CD4-positive, alpha-beta T cell treated with Interferon gamma for 1 hour (primary cell): ENCODE measurements at places on chromosomes 3 and 15.

DNA sequence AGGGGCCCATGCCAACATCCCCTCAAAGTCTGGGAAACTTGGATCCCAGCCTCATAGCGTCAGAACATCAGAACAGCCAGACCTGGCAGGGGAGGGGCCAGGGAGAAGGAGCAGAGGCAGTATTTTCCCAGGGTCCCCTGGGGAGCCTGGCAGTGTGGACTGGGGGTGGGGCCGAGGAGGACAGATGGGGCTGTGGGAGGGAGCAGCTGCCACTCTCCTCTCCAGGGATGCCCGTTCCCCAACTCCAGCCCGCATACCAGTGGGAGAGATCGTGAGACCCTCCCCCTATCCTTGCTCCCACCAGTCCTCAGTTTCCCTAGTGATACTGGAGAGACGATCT, 6.5 kb upstream of the DNAJB8 start:
- DNase-seq: no peak

DNA sequence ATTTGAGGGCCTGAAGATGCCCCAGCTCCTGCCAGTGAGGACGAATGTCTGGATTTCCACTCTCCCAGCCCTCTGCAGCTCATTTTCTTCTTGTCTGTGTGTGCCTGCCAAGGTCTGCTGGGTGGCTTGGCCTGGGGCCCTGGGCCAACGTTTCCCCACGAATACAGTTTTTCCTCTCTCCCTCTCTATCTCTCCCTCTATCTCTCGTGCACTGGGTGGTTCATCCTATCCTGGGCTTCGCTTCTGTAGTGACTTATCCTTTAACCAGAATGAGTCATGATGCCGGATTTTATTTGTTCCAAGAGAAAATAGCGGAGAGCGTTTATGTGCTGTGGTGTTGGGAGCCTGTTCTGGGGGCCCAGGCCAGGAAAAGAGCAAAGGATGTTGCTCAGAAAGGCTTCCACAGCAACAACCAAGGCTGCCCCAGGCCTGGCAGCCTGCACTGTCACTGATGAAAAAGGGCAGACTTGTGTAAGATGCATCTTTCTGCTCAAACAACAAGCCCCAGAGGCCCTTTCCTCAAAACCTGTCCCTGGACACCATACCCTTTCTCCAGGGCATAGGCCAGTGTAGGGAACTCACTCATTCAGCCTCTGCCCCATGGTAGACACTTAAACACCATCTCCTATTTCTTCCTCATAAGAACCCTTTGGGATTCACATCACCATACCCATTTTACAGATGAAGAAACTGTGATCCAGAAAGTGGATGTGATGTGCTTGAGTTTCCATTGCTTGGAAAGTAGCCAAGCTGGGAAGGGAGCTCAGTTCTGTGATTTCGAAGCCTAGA, 47.3 kb downstream of the ITGA11 start:
- no peak for DNase-seq

- DNase-seq: no peak
These were observed 262.7 kb downstream of the FEZF2 start for GRCh38 chr3:62110443-62111225.

DNA sequence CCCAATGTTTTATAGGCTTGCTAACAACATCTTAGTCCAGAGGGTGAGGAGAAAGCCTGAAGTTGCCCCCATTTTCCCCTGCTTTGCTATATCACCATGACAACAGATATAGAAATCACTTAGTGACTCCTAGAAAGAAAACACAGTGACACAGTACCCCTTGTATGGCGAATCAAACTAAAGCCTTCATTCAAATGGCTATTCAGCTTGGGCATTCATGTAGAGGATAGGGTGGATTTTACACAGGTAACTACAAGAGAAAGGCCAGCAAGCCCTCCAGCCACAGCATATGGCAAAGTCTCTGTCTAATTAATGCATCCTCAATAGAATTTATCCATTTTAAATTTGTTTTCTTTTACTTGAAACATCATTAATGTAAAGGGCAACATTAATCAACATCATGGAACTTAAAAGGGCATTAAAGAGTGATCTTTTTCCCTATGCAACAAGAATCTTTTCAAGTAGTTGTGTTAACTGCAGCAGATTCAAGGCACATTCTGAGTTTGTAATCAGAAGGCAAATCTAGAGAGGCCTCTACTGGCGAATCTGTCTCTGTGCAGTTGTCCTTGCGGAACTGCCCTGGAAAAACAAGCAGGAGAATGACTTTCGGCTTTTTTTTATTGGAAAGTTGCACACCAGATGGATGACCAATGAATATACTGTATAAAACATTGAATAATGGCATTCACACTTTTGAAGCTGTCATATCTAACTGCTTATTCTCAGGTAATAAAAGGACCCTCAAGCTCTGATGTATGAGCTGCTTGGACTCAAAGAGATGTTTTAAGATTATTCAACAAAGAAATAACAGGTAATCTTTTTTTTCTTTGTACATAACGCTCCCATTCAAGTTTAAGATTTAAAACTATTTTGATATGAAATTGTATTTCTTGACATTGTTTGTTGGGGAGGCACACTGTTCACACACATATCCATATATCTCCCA, 621.7 kb upstream of the AGTR1 start:
- no peak for DNase-seq

GRCh38 chr3:2921452-2921851, 188.7 kb downstream of the IL5RA start:
- no peak for DNase-seq

GRCh38 chr3:96347289-96347688, 467.1 kb upstream of the EPHA6 start:
- no peak for DNase-seq

GRCh38 chr3:126644615-126645014, 10.3 kb downstream of the TXNRD3 start:
- no peak for DNase-seq

DNA sequence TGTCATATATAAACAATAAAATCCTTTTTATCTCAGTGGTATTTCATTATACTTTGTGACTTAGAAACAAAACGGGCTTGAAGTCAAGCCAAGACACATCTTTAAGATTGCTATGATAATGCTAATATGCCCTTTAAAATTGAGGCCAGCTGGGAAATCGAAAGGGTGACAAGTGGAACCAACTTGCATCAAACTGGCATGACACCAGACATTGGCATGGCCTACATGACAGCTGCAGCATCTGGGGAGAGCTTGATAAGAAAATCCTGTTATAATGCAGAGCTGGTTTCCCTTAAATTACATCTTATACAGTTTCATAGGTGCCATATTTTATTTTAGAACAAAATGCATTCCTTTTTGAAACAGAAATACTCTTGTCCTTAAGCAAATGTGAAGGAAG, 325.2 kb downstream of the ZBBX start:
- DNase-seq: no peak

- no peak for DNase-seq
These were observed 48.5 kb downstream of the STARD9 start for GRCh38 chr15:42623951-42624350.

DNA sequence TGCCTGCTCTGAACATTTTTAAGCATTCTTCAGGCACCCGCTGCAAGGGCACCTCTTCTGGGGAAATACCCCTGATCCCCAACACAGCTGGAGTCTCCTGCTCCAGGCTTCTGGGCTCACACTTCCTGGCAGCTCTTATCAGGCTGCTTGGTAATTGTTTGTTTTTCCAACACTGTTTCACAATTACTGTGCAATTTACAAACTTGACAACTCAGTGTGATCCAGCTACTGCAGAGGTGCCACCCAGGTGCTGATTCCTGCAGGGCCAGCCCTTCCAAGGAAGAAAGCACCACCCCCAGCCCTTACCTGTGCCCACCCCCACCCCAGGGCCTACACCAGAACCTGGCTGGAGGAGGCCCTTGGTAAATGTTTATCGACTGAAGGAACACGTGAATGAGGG, 66.5 kb downstream of the MAGEF1 start:
- no peak for DNase-seq

DNA sequence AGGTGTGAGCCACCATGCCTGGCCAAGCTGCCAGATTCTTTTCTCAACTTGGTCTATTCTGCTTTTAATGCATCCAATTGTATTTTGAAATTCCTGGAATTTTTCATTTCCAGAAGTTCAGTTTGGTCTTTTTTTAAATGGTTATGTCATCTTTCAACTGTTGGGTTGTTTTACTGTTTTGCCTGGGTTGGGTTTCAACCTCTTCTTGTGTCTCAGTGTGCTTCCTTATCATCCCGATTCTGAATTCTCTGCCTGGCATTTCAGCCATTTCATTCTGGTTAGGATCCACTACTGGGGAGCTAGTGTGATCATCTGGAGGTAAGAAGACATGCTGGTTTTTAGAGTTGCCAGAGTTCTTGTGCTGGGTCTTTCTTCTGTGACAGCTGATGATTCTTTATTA, 61.5 kb downstream of the LRRC49 start:
- no peak for DNase-seq

DNA sequence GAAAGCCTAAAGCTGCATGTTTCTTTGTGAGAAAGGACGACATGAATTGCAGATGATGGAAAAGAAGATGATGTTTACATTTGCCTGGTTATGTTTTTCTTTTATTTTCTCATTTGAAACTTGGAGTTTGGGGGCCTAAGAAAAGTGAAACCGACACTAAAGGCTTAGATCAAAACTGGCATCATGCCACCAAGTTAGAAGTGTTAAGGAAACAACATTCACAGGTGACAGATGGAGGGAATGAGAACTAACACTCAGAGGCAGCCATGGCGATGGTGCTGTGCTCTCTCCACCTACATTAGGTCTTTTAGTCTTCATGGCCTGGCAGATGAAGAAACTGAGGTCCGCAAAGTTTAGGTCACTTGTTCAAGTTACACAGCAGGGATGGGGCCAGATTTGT, 923.6 kb downstream of the TUSC7 start:
- no peak for DNase-seq

DNA sequence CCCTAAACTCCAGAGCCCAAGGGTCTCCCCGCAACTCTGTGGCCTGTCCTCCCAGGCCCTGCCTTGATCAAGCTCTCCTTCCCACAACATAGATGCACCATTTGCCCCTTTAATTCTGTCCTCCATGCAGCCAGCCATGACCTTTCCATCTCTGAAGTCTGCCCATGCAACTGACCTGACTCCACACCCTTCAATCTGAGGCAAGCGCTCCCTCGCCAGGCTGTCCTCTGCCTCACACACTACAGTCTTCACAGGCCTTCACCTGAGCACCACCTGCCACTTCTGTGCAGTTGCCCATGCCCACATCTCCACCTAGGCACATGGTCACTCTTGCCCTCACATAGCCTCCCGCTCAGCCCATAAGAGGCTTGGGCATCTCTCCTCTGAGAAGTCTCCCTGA, 244.0 kb downstream of the OCA2 start:
- no peak for DNase-seq

GRCh38 chr3:153944084-153944483, 177.1 kb upstream of the ARHGEF26 start:
- no peak for DNase-seq

- no peak for DNase-seq
These were observed 93.8 kb upstream of the PDZRN3 start for GRCh38 chr3:73718326-73719110.

GRCh38 chr3:50862221-50862620, 187.5 kb downstream of the DOCK3 start:
- no peak for DNase-seq

- no peak for DNase-seq
These were observed 15.9 kb downstream of the SLC49A4 start for GRCh38 chr3:122810734-122811133.

- peak; percentile 17 for DNase-seq
These were observed 70.9 kb upstream of the TMEM115 start for GRCh38 chr3:50430191-50430590.

- no peak for DNase-seq
These were observed 229.8 kb downstream of the SNRPN start for GRCh38 chr15:25184356-25185155.

- DNase-seq: no peak
These were observed 556.6 kb upstream of the RGMA start for GRCh38 chr15:93645594-93645993.

GRCh38 chr3:149600634-149601033, 57.2 kb downstream of the WWTR1 start:
- no peak for DNase-seq

DNA sequence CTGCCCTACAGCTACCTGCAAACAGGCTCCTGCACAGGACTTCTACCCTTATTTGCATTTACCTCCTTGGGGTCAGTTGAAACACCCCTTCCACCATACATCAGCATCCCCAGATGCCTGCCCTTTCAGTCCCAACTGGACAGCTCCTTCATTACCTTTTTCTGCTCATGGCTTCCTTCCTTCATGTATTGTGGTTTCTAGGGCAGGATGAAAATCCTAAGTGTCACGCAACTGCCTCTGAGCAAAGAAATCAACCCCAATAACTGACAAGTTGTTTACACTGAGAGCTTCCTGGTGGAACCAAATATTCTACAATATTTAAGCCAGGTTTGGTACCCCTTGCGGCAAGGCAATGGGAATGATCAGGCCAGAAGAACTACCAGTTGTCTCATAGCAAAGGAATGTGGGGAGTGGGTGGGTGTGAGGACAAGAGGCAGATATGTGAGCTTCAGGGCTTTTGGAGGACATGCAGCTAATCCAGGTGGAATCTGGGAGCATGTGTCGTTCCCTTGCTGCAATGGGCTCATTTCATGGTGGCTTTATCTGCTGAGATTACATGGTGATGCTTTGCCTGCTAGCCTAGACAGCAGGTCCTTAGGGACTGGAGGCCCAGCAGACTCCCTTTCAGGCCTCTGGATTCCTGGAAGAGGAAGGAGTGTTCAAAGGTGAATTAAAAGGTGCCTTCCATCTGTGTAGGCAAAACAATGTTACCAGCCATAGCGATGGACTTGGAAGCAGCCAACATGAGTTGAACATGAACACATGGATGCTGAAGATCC, 34.9 kb downstream of the PPCDC start:
- no peak for DNase-seq

- no peak for DNase-seq
These were observed 305.1 kb downstream of the IGSF11 start for GRCh38 chr3:118729546-118729945.
